ENCODE measurements at places on chromosomes 7 and 10.
A peak's percentile ranks its signal among the peaks of the same experiment; 100 is the strongest.

- DNase-seq, result peak; percentile 23
Observed at GRCh38 chr10:86411281-86411841, 44.8 kb upstream of the GRID1 start.

GRCh38 chr7:22934023-22934422 is 79.9 kb downstream of the HYCC1 start:
- DNase-seq, result no peak

DNA sequence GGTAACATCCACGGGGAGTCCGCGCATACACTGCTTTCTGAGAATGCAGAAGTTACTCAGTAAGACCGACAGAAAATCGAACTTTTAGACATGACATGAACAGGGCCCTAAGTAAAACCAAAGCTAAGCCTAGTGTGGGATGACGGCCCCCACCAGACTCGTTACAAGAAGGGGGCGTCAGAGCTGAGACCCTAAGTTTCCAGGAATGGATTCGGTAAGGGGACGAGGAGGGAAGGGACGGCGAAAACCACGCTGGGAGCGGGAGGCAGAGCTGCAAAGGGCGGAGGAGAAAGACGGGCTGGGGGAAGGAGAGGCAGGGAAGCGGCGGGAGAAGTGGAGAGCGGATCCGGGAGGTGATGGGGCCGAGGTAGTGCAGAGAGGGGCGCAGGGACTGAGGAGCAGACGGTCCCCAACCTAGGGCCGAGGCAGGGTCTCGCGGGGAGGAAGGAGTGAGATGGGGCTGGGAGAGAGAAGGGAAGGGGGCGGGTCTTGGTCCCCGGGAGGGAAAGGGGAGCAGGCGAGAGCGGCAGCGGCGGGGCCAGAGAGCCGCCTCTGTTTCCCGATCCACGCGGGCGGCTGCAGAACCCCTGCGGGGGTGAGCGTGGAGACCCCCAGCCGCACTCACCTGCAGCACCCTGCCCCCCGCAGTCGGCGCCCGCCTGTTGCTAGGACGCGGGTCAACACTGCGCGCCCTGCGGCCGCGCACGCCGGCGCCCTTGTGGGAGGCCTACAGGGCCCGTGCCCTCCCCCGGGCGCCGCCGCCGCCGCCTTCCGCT is 513 bp downstream of the ODAD2 start:
- DNase-seq, result no peak

DNA sequence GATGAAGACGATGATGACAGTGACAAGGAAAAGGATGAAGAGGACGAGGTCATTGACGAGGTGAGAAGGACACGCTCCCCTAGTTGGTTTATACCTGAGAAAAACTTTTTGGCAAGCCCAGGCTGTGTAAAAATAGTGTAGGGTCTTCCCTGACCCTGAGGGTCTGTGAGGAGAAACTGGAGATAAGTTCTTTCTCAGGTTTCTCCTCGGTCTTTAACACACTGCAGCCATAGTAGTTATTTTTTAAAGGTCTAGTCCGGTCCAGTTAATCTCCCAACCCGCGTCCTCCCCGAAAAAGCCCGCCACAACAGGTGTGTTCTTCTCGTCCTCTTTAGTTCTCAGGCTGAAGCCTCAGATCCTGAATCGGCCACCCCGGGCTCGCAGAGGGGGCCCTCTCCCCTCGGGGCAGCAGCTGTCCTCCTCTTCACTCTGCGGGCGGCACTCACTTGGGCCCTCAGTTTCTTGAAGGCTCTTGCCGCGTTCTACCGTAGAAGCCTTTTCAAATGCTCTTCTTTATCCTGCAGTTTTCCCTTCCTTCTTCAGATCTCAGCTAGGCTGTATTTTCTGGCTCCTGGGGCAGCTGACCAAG is 411 bp downstream of the BCCIP start:
- no peak for DNase-seq

DNA sequence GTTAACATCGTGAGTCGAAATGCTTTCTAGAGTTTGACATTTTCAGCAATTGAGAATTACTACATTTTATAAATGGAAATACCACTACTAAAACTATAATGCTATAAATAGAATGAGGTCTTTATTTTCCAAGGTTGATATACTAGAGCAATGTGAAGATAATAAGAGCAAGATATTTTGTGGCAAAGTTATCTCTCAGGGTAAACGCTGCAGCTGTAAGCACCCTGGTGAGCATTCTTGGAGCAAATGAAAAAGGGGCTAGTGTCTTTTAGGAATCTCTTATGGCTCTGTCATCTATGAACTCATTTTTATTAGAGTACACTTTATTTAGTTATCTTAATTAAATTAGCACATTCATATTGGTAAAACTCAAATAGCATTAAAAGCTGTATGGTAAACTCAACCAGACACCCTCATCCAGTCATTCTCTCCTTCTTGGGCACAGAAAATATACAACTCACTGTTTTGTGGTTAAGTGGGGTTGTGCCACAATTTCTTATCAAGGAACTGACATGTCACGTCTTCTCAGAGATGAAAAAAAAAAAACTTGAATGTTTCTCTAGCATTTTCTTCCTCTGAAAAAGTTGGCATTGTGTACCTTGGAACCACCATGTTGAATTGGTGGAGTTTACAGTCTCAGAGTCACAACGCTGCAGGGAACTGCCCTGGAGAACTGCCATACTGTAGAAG is 289.5 kb upstream of the PFKP start:
- DNase-seq, result no peak

- no peak for DNase-seq
Observed at GRCh38 chr10:114755537-114755936, 66.0 kb upstream of the FHIP2A start.

- no peak for DNase-seq
Observed at GRCh38 chr7:144032516-144032915, 16.2 kb upstream of the OR2A5 start.

- no peak for DNase-seq
Observed at GRCh38 chr10:104498347-104499081, 142.6 kb upstream of the SORCS3 start.

GRCh38 chr10:5500910-5501309 is 1.5 kb upstream of the CALML5 start:
- no peak for DNase-seq

All from stimulated activated CD4-positive, alpha-beta T cell treated with anti-CD3 and anti-CD28 coated beads, TNF-alpha, amount 100 ng/mL, for 4 hours (primary cell).